Stimulated activated CD8-positive, alpha-beta memory T cell treated with anti-CD3 and anti-CD28 coated beads, Interleukin-15, amount 100 ng/mL, for 4 hours (primary cell): ENCODE measurements at places on chromosomes 6 and 20.

GRCh38 chr6:32416036-32416435 is 9.1 kb upstream of the BTNL2 start:
- DNase-seq, result no peak

- no peak for DNase-seq
Measured at GRCh38 chr6:15588971-15589634, 73.7 kb downstream of the DTNBP1 start.

DNA sequence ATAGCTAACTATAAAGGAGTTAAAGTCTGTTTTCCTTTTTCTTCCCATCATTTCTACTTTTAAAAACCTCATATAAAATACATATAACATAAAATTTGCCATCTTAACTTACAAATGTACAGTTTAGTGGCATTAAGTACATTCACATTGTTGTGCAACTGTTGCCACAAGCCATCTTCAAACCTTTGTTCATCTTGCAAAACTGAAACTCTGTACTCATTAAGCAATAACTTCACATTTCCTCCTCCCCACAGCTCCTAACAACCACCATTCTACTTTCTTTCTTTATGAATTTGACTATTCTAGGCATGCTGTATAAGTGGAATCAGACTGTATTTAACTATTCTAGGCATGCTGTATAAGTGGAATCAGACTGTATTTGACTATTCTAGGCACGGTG is 4.5 kb downstream of the CCDC170 start:
- DNase-seq, result no peak

- no peak for DNase-seq
Measured at GRCh38 chr6:22448291-22448711, 121.1 kb upstream of the HDGFL1 start.

DNA sequence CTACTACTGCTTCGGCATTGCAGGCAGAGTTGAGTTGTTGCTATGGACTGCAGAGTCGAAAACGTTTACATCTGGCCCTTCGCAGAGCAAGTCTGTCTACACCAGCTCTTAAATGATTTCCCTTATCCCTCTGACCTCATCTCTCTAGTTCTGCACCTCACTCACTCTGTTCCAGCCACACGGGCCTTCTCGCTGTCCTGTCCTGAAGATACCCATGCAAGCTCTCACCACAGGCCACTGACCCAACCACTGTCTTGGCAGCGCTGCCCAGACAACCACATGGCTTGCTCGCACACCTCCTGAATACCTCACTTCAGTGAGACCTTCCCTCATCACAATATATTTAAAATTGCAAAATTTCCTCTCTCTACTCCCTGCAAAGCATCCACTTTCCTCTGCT is 31.4 kb downstream of the B4GALT5 start:
- DNase-seq, result no peak

GRCh38 chr20:44241796-44242195 is 5.3 kb upstream of the GDAP1L1 start:
- DNase-seq, result no peak

- DNase-seq, result no peak
Measured at GRCh38 chr6:35470663-35471120, 2.5 kb downstream of the RPL10A start.

DNA sequence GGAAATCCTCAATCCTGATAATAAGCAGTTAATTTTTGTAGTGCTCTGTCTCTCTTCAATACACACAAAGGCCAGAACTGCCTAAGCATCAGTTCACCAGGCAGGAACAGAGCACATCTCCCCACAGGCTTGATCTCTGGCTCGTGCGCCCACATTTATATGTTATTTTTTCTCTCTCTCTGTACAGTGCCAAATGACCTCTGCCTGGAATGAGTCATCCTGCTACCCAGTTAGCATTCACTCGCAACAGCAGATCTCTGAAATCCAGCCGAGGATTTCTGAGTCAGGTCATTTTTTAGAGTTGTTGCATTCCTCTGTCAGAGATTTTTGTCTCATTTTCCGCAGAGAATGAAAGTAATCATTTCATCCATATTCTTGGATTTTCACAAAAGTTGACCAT is 107.1 kb downstream of the COL12A1 start:
- no peak for DNase-seq
